ENCODE measurements at places on chromosomes 5 and 9. TPM values are rescaled to one million over a fixed set of nuclear protein-coding genes. Genes with fewer than 3 reads are reported as not detected.
A peak's percentile ranks its signal among the peaks of the same experiment; 100 is the strongest.

- peaks cover 42% of the 10 kb centered on the region for H3K4me1 ChIP-seq
- no peak overlapping the region for H3K4me3 ChIP-seq
- DNase-seq: no peak
- no peak overlapping the region for H3K27ac ChIP-seq
- no peaks in the 10 kb centered on the region for H3K27me3 ChIP-seq
These were observed 13.0 kb downstream of the SH3PXD2B start for GRCh38 chr5:172441262-172441751.

DNA sequence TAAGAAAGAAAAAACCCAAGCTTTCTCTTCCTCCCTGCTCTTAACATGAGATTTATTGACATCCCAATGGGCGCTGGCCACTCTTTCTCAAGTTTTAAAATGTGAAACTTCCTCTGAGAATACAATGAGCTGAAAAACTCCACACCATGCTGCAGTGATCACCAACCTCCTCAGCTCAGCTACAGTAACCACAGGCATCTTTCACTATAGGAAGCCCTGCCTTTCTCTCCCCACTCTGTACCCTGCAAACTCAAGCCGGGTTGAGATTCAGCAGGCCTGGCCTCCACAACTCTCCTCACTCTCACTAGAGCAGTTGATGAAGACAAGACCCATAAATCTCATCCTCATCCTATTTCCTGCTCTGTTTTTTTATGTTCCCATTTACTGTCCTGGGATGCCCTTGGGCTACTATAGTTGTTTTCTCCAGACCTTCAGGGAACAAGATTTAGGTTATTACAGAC is 48.3 kb downstream of the SH3TC2 start:
- peaks cover 7% of the 10 kb centered on the region for H3K4me1 ChIP-seq
- H3K36me3 ChIP-seq: no peaks in the 10 kb centered on the region
- DNase-seq: no peak
- H3K27ac ChIP-seq: no peak overlapping the region
- H3K27me3 ChIP-seq: no peaks in the 10 kb centered on the region

GRCh38 chr5:177469750-177470525 is 3.5 kb downstream of the DBN1 start:
- H3K27ac ChIP-seq: peak overlapping the region; percentile 16
- H3K36me3 ChIP-seq: peaks cover 16% of the 10 kb centered on the region
- peaks cover 31% of the 10 kb centered on the region for H3K4me1 ChIP-seq
- no peaks in the 10 kb centered on the region for H3K27me3 ChIP-seq
- DNase-seq: no peak
- H3K4me3 ChIP-seq: no peak overlapping the region

- no peak overlapping the region for H3K27ac ChIP-seq
- H3K4me3 ChIP-seq: no peak overlapping the region
- DNase-seq: no peak
These were observed 214.5 kb upstream of the CDH9 start for GRCh38 chr5:27252911-27253310.

GRCh38 chr5:151678713-151679112 is 8.0 kb downstream of the SPARC start:
- no peak overlapping the region for H3K4me3 ChIP-seq
- peaks cover 18% of the 10 kb centered on the region for H3K36me3 ChIP-seq
- H3K27me3 ChIP-seq: no peaks in the 10 kb centered on the region
- DNase-seq: no peak

DNA sequence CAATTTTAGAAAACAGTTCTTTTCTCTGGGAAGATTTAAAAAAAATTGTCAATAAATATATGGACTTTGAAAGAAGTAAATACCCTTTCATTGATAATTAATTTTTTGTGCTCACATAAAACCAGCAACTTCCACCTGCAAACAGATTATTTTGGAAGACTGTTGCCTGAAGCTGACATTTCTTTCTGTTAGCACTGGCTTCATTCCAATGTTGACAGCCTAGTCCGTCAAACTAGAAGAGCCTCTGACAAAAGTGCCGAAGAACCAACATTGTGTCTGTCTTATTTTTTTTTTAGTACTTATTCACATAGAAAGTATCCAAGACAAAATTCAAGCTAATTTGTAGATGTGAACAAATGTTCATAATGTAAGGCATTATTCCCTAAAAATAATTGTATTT is 108.6 kb upstream of the TMEM161B start:
- no peak overlapping the region for H3K27ac ChIP-seq
- no peaks in the 10 kb centered on the region for H3K36me3 ChIP-seq
- H3K4me1 ChIP-seq: no peaks in the 10 kb centered on the region
- DNase-seq: no peak
- H3K4me3 ChIP-seq: no peak overlapping the region
- H3K27me3 ChIP-seq: no peaks in the 10 kb centered on the region

DNA sequence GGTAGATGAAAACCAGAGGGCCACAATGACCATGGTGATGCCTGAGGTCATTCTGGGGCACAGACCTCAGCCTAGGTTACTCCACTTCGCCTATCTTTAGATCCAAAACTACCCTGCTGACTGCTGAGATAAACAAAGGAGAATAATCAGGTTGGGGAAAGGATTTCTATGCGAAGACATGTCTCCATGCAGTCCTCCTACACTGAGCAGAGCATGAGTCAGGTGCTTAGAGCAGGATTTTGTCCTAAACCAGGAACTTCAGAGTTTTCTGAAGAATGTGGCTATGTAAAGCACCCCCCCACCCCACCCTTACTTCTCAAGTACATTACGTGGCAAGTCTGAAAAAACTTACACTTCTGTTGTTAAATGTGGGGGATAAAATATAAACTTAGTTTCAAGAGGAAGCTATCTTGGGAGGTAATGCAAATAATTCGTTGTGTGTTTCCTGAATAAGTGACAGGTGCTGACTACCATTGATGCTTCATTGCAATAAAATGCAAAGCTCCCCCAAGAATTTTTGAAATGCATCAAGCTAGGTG is 19.4 kb downstream of the PDCD1LG2 start:
- H3K36me3 ChIP-seq: no peaks in the 10 kb centered on the region
- H3K4me3 ChIP-seq: no peak overlapping the region
- peaks cover 22% of the 10 kb centered on the region for H3K4me1 ChIP-seq
- no peak overlapping the region for H3K27ac ChIP-seq

DNA sequence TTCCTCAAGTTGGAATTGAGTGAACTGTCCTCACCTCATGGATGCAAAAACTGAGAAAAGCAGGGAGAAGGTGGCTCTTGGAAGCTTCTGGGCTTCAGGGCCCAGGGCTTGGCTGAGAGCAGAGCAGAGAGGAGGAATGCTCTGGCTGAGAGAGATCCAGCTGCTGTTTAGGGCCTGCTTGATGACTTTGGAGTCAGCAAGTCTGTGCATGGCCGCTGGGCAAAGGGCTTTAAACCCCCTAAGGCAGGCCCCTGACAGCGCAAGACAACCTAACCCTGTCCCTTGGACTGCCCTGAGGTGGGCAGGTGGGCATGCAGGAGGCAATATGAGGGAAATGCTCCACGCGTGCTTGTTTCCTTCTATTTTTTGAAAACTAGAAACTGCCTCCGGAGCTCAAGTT is 8.6 kb downstream of the STC2 start:
- H3K4me3 ChIP-seq: no peak overlapping the region
- no peak overlapping the region for H3K27ac ChIP-seq
- no peak for DNase-seq

DNA sequence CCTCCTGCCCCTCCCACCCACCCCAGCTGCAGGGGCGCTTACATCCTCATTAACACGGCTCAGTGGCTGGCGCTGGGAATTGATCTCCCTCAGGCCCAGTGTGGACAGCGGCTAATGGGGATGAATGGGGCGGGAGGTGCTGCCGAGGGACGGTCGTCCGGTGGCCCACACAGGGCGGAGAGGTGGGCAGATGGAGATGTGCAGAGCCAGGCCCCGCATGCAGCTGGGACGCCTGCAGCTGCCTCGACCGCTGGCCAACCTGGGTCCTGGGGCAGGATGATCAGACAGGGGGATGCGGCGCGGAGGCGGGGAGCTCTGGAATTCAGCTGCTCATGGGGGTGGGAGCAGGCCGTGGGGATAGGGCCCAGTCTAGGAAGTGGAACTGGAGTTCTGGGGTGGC is 17.6 kb downstream of the TSPAN17 start:
- H3K4me1 ChIP-seq: no peaks in the 10 kb centered on the region
- no peak overlapping the region for H3K27ac ChIP-seq
- peaks cover 9% of the 10 kb centered on the region for H3K27me3 ChIP-seq
- no peak for DNase-seq
- no peak overlapping the region for H3K4me3 ChIP-seq

GRCh38 chr5:143594902-143595818 is 191.7 kb upstream of the NR3C1 start:
- no peak for DNase-seq
- H3K27ac ChIP-seq: peak overlapping the region; percentile 44
- no peaks in the 10 kb centered on the region for H3K27me3 ChIP-seq
- peaks cover 16% of the 10 kb centered on the region for H3K4me1 ChIP-seq
- no peaks in the 10 kb centered on the region for H3K36me3 ChIP-seq

DNA sequence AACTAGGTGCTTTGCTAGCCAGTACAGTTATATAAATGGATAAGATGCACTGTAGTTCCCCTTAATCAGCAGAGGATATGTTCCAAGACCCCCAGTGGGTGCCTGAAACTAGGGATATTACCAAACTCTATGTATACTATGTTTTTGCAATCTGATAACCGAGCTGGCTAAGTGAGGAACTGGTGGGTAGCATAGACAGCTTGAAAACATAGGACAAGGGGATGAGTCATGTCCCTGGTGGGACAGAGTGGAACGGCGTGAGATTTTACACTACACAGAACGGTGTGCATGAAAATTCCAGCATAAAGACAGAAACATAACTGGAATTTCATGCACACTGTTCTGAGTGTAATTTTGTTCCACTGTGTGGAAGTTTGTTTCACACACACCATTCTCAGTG is 86.9 kb downstream of the BASP1 start:
- no peak overlapping the region for H3K4me3 ChIP-seq
- H3K27me3 ChIP-seq: no peaks in the 10 kb centered on the region

DNA sequence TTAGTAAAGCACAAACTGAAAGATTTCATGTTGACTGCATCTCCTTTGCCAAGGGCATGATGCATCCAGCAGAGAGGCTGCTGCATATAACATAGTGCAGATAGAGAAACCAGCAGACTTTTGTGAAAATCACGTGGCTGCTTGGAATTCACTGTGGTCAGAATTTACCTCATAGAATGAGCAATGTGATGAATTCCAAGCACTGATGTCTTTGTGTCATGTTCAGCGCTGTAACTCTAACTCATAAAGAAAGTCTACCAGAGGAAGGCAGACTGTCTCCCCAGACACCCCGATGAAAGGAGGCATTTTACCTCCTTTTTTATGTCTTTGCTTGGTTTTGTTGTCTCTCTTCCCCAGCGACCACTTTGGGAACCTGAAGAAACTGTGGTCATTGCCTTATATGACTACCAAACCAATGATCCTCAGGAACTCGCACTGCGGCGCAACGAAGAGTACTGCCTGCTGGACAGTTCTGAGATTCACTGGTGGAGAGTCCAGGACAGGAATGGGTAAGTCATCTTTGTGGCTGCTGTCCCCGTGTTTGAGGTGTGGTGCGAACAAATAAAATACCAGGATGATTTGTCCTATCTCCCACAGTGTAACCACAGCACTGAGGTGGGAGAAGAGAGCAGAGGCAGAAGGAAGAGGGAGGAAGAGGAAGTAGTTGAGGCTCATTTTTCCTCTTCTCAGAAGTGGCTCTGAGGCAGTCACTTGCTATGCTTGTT is 42.0 kb downstream of the ITK start:
- no peaks in the 10 kb centered on the region for H3K4me1 ChIP-seq
- no peaks in the 10 kb centered on the region for H3K27me3 ChIP-seq
- no peak overlapping the region for H3K4me3 ChIP-seq

DNA sequence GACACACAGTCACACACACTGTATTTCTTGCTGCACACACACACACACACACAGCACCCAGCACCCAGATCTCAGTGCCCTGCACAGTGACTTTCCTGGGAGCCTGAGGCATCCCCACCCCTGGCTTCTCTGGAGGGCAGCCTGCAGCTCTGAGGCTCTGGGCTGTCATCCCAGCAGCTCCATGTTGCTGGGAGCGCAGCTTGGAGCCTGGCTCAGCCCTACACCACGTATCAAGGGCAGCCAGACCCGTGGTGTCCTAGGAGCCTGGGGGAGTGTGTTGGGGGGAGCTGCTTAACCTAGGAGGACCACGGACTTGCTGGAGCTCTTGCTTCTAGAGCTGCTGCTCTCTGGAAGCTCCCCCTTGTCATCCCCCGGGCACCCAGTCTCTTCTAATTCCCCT is 5.2 kb downstream of the IER5L start:
- H3K4me1 ChIP-seq: peaks cover 35% of the 10 kb centered on the region
- no peak overlapping the region for H3K4me3 ChIP-seq
- DNase-seq: no peak

DNA sequence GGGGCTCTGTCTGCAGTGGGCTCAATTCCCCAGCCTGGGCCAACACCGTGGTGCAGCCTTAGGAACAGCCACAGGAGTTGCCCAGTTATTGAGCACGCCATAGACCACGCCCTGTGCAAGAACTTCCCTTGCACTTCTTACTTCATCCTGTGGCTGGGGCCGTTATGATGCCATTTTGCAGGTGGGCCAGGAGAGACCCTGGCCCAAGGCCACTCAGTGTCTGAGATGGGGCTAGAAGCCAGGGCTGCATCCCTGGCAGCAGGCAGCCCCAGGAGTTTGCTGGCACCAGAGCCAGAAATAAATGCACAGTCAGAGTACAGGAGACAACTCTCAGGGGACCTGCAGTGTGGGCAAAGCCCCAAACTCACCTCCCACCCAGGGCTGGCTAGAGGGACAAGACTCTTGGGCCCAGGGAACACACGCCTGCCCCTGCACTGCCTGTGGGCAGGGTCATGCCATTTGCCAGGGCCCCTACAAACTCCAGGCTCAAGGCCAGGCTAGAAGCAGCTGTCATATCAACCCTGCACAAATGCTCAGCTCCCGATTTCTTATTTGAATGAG is 6.7 kb downstream of the CORO2A start:
- H3K4me1 ChIP-seq: no peaks in the 10 kb centered on the region
- H3K27me3 ChIP-seq: no peaks in the 10 kb centered on the region
- H3K4me3 ChIP-seq: no peak overlapping the region
- no peaks in the 10 kb centered on the region for H3K36me3 ChIP-seq
- H3K27ac ChIP-seq: no peak overlapping the region

DNA sequence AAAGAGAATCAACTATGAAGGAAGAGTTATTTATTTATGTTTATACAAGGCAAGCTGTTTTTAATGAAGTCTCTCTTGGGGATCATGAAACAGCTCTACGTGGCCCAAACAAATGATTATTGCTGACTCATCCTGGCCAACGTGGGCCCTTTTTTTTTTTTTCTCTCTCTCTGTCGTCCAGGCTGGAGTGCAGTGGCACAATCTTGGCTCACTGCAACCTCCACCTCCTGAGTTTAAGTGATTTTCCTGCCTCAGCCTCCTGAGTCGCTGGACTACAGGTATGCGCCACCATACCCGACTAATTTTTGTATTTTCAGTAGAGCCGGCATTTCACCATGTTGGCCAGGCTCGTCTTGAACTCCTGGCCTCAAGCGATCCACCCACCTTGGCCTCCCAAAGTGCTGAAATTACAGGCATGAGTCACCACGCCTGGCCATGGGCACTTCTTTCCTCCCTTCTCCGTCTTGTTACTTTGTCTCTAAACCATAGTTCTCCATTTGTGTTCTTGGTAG is 98.3 kb downstream of the BASP1 start:
- H3K27ac ChIP-seq: no peak overlapping the region
- H3K4me1 ChIP-seq: no peaks in the 10 kb centered on the region
- no peak for DNase-seq
- H3K27me3 ChIP-seq: no peaks in the 10 kb centered on the region

YTHDC2 gene
- total RNA-seq: 40.7 TPM

PPIC gene
- 26.5 TPM for total RNA-seq

SPARC gene
- 3,114 TPM for total RNA-seq

DMRT3 gene
- not detected for total RNA-seq

APBA1 gene
- total RNA-seq: 11.4 TPM

UBE2D2 gene
- total RNA-seq: 172 TPM

ARSI gene
- not detected for total RNA-seq

GCNT4 gene
- total RNA-seq: not detected

ABLIM3 gene
- 42.1 TPM for total RNA-seq

REEP2 gene
- 4.4 TPM for total RNA-seq

NAA35 gene
- total RNA-seq: 22.5 TPM
